ENCODE measurements at places on chromosomes 12 and 14.

GRCh38 chr14:89236851-89237250 lies 180.2 kb downstream of the FOXN3 start:
- no peak for DNase-seq

DNA sequence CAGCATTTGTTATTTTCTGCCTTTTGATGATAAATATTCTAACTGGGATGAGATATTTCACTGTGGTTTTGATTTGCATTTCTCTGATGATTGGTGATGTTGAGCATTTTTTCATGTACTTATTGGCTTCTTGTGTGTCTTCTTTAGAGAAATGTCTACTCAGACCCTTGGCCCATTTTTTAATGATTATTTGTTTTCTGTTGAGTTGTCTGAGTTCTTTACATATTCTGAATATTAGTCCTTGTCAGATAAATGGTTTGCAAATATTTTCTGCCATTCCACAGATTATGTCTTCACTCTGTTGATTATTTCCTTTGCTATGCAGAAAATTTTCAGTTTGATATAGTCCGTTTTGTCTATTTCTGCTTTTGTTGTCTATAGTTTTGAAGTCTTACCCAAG lies 317.0 kb downstream of the CEP128 start:
- DNase-seq: no peak

- no peak for DNase-seq
These were observed 3.1 kb upstream of the ATF7IP start for GRCh38 chr12:14362352-14362751.

- no peak for DNase-seq
These were observed 12.2 kb upstream of the OR5AU1 start for GRCh38 chr14:21168055-21168454.

GRCh38 chr12:128467882-128468281 lies 200.9 kb downstream of the TMEM132C start:
- no peak for DNase-seq

GRCh38 chr14:103085106-103086091 lies 1.4 kb downstream of the LBHD2 start:
- DNase-seq: no peak

DNA sequence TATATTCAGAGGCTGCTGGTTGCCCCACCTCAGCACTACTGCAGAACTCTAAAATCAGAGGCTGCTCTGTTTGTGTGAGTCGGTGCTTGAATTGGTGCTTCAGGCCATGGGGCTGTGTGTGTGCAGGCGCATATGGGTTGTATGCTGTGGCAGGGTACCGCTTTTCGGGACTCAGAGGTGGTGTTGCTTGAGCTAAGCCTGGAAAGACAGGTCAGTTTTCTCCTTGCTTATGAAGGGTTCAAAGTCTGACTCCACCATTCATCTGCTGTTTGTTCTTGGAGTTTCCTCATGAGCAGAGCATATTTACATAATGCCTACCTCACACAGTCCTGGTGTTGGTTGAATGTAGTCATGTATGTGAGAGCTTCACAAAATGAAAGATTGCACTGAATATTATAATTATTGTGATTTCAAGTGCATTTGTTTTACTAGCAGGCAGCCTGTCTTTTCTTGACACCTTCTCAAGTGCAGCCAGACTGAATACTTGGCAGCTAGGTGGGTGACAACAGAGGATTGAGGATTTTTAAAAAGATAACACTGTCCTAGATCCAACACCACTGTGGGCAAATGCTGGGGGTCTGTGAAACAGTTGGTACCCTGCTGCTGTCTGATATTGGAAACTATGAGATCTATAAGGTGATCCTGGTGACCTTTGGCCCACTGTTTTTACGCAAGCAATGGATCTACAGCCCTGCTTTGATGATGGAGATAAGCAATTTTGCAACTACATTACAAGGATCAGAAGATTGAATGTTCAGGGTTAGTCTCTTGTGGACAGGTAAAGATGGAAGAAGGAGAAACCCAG lies 1.0 kb upstream of the ANG start:
- DNase-seq: no peak

GRCh38 chr14:89455412-89455811 lies 38.4 kb upstream of the FOXN3 start:
- DNase-seq: no peak

GRCh38 chr12:19800884-19801283 lies 361.6 kb downstream of the AEBP2 start:
- DNase-seq: no peak

GRCh38 chr12:75813072-75813471 lies 218.5 kb downstream of the PHLDA1 start:
- DNase-seq: no peak

DNA sequence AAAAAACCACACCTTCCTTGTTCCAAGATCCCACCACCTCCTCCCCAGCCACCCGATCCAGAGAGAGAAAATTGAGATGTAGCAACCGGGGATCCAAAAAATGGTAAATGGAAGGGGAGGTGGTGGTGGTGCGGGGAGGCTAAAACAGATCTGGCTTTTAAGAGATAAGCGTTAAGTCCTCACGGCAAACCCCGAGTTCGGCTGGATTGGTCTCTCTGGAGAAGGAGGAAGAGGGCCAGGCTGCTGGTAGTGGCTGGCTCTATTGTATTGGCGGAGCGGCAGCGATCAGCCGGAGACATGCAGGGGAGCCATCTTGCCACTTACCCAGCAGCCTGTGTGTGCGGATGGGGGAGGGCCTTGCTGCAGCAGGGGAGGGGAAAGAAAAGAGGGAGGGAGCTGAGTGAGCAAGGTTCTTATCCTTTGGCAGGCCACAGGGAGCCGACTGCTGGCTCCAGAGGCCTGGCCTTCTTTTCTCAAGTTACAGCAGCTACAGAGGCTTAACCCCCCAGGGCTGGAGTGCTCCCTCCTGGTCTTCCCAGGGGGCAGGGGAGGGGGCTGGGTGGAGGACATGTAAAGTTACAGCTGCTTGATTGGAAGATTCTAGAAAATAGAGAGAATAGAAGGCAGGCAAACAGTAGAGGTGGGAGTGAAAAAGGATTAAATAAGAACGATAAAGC lies 14.1 kb upstream of the CDH24 start:
- DNase-seq: peak; percentile 93

- no peak for DNase-seq
These were observed 39.3 kb downstream of the RPS6KA5 start for GRCh38 chr14:91021115-91021514.

- no peak for DNase-seq
These were observed 250.9 kb upstream of the FOXN3 start for GRCh38 chr14:89667983-89668382.
